ENCODE measurements at places on chromosomes 12 and 14.

DNA sequence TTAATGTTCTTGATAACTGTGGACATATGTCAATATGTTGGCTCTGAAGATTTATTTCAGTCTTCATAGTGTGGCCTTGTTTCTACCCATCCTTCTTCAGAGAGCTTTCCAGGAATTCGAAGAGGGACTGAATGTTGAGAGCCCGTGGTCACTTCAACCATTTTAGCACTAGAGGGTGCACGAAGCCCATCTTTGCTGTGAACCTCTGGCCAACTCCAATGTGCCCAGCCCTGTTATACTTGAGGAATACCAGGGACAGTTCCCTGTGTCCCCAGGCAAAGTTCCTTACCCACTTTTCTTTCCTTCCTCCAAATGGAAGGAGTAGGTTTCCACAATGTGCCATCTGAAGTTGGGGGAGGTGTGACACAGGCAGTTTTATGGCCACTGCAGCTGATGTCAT lies 603.5 kb downstream of the RPL10L start:
- no peak for DNase-seq

GRCh38 chr12:57622293-57623245 lies 10.4 kb downstream of the B4GALNT1 start:
- DNase-seq: no peak

DNA sequence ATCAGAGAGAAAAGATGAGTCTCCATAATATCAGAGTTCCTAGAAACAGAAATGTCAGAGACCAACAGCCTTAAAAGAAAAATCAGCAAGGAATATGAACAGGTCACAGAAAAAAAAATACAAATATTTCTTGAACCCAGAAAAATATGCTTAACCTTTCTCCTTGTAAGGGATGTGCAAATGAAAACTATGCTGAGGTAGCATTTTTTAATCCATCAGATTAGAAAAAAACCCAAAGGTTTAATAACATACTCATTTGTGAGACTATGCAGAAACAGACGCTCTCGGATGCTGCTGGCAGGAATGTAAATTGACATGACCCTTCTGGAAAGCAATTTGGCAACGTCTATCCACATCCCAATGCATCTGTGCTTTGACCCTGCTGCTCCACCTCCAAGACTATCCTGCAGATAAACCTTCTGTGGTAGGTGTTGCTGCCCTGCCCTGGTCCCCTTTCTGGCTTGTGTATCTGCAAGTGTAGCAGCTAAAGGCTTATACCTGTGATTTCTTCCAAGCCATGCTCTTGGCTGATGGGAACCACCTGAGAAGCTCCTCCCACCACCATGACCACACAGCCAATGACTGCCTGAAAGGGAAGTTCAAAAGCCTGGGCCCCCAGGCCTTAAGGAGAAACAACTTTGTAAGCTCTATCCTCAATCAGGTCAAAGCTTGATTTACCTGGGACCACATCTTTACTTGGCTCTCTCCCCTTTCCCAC lies 49.4 kb downstream of the LTBP2 start:
- DNase-seq: no peak

DNA sequence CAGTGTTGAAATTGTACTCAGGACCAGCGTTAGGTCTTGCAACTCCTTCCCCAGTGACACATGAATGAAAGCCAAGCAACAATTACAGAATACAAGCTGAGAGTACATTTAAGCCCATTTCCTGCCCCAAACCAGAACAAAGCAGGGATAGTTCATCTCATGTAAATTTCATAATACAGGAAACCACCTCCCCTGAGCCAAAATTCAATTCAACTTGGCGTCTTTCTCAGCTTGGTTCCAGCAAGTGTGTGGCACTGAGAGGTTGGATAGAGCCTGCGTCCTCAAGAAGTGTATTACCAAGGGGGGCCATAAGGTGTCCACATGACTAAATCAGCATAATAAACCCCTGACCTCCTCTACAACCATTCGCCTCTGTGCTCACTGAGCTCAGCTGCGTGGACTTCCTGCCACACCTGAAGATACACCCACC lies 278.9 kb upstream of the CRY1 start:
- DNase-seq: no peak

DNA sequence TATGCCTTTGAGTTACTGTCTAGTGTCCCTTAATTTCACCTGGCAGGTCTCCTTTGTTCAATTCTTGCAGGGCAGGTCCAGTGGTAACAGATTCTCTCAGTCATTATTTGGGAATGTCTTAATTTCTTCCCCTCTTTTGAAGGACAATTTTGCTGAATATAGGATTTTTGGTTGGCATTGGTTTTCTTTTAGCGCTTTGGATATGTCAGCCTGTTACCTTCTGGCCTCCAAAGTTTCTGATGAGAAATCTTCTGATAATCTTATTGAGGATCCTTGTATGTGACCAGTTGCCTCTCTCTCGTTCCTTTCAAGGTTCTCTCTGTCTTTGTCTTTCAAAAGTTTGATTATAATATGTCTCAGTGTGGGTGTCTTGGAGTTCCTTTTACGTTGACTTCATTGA lies 38.1 kb downstream of the ZDHHC17 start:
- no peak for DNase-seq

DNA sequence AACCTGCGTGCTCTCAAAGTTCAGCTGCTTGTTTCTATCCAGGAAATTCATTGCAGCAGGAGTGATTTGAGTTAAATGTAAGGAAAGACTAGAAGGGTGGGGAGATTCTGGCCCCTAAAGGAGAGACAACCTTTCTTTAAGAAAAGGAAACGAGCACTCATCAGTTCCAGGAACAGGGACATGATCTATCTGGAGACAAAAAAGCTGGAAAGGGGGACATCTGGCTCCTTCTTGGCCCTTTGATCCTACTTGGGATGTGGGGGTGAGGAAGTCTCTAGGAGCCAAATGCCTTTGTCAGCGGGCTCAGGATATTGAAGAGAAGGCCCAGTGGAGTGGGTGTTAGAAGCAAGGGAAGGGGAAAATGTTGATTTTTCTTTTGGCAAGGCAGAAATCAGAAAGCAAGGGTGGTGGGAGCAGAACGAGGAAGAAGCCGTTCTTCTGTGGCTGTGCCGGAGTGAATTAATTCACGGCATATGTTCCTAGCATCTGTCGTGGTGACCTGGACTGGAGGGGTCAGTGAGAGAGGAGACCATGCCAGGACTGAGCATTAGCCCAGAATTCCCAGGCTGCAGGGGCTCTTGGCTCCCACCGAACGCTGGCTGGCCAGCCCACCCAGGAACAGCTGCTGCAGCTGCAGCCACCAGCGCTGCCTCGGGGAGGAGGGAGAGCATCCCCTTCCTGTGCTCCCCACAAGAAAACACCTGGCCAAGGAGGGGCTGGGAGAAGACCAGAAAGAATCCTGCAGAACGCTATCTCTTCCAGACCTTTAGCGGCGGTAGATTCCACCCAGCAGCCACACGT lies 62.8 kb upstream of the GPATCH2L start:
- no peak for DNase-seq

DNA sequence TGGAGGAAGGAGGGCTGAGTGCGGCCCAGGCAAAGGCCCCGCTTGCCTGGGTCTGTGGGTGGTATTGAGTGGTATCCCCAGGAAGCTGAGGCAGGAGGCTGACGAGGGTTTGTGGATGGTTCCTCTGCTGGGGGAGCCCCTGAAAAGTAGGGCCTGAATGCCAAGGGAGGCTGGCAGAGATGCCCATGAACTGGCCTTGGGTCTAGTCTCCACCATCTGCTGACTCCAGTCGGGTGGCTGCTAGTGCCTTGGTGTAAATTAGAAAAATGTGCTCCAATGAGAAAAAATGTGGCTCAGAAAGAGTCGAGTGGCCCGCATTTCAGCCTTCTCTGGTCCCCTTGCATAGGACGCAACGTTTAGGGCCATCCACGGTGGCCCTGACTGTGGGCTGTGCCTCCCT lies 181.2 kb upstream of the PRMT8 start:
- no peak for DNase-seq

- DNase-seq: no peak
These were observed 49.4 kb downstream of the SLC25A47 start for GRCh38 chr14:100372357-100373048.

DNA sequence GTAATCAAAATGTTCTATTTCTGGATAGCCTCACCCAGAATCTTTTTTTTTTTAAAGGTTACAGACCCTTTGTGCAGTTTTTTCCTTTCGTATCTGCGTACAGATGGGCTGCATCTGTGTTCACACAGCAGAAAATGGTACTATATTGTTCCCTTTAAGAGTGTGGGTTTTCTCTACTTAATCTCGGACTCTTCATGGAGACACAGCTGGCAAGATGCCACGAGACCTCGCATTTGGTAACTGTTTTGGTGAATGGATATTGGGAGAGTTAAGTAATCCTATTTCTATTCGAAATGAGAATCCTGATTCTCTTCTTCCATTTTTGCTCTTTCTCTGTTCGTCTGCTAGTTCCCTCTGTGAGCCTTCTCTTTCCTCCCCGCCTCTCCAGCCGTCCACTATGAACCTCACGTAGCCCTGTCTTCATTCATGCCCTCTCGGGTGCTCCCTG lies 85.7 kb downstream of the SAMD4A start:
- no peak for DNase-seq

- no peak for DNase-seq
These were observed 18.4 kb upstream of the BDKRB1 start for GRCh38 chr14:96237641-96238040.

DNA sequence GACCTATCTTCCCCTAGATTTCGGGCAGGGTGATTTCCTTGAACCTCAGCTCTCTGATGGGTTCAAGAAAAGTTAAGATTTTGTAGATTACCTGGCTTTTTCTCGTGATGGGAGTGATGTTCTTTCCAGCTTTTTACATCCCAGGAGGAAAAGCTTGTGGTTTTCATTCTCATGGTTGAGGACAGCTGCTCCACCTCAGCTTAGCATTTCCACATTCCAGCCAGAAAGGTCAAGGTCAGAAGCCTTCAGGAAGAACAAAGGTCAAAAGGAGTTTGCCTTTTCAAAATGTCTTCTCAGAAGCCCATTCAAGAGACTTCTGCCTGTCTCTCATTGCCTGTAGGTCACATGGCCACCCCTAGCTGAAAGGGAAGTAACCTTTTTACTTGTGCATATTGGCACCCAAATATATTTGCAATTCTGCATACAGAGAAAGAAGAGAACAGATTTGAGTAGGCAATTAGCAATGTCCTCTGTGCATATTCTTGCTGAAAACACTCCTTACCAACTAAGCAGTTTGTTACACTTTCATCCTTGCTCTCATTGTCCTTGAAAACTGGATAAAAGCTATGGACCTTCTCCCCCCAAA lies 6.6 kb upstream of the ADGRD1 start:
- DNase-seq: no peak

DNA sequence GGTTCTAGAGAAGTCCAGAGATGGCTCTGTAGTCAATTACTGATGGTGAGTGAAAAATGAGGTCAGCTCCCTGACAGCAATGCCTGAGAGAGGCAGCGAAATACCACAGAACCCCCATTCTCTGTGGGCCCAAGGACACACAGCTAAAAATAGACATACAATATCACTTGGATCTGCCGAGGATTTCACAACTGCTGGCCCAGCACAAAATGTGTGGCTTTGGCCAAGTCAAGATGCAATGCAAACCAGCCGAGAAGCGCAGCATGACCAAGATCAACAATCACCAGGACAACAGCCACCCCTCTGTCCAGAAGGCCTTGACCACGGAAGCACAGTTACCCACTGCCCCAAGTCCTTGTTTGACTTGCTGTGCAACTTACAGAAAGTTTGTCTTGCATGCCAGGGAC lies 52.2 kb downstream of the CKAP4 start:
- no peak for DNase-seq

DNA sequence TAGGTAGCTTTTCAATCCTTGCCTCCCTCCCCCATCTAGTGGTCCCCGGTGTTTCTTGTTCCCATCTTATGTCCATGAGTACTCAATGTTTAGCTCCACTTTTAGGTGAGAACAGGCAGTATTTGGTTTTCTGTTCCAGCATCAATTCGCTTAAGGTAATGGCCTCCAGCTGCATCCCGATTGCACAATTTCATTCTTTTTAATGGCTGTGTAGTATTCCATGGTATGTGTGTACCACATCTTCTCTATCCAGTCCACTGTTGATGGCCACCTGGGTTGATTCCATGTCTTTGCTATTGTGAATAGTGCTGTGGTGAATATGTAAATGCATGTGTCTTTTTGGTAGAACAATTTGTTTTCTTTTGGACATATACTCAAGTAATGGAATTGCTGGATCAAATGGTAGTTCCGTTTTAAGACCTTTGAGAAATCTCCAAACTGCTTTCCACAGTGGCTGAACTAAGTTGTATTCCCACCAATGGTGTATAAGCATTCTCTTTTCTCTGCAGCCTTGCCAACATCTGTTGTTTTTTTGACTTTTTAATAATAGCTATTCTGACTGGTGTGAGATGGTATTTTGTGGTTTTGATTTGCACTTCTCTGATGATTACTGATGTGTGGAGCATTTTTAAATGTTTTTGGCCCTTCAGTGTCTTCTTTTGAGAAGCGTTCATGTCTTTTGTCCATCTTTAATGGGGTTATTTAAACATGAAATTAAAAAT lies 34.2 kb upstream of the ASPG start:
- DNase-seq: no peak

DNA sequence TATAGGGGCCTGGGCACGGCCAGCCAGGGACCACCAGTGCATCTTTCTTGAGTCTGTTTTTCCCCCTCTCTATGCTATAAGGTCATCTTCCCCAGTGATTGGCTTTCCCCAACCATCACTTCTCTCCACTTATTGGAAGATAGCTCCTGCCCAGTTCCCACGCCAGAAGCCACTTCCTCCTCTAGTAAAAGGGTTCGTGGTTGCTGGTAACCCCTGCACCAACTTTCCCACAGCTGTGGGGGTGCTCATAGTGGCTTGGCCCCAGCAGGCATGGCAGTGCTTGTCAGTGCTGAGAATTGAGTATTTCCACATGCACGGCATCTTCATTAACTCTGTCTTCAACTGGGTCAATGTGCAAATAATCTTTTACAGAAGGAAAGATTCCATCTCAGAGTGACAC lies 215.4 kb downstream of the FOXN3 start:
- no peak for DNase-seq

DNA sequence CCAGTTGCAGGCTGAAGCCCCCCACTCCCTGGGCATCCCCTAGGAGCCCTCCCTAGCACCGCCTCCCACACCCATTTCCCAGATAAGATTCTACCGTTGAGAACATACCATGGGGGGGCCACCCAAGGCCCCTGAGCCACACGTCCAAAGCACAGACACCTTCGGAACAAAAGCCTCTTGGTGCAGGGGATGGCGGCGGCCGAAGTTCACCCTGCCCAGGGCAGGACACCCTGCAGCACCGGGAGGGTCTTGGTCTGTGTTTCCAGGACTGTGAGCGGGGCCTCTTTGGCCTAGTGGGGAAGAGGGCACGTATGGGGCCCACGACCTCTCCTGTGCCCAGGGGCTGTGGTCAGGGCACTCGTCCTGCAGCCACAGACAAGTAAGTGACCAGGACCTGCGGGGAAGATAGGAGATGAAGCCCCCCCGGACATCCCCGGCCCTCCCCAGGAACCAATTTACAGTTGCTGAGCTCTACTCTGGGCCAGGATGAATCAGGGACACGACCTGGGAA lies 154.3 kb upstream of the C14orf180 start:
- no peak for DNase-seq

GRCh38 chr12:52867642-52868041 lies 18.8 kb upstream of the KRT78 start:
- DNase-seq: no peak

DNA sequence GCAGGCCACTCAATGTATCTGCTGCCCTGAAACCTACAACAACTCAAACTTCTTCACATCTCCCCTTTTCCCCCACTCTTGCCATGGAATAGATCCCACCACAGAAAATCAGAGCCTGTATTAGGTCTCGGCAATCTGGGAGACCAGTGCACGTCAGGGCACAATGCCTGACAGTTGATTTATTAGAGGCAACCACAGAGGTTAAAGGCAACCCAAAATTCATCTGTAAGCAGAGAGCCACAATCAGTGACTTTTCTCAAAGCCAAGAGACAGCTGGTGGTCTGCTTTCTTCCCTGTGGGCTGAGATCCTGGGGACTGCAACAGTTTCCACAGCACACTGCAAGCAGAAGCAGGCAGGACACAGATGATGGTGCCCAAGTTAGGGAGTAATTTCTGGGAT lies 169.0 kb upstream of the NTF3 start:
- no peak for DNase-seq
